ENCODE measurements at places on chromosomes 3 and 15. TPM values are rescaled to one million over a fixed set of nuclear protein-coding genes. Genes with fewer than 3 reads are reported as not detected.
A peak's percentile ranks its signal among the peaks of the same experiment; 100 is the strongest.

GRCh38 chr15:25712192-25712960 is 150.8 kb downstream of the ATP10A start:
- DNase-seq: no peak

GRCh38 chr3:197165890-197166289 is 132.5 kb downstream of the DLG1 start:
- DNase-seq: no peak

DNA sequence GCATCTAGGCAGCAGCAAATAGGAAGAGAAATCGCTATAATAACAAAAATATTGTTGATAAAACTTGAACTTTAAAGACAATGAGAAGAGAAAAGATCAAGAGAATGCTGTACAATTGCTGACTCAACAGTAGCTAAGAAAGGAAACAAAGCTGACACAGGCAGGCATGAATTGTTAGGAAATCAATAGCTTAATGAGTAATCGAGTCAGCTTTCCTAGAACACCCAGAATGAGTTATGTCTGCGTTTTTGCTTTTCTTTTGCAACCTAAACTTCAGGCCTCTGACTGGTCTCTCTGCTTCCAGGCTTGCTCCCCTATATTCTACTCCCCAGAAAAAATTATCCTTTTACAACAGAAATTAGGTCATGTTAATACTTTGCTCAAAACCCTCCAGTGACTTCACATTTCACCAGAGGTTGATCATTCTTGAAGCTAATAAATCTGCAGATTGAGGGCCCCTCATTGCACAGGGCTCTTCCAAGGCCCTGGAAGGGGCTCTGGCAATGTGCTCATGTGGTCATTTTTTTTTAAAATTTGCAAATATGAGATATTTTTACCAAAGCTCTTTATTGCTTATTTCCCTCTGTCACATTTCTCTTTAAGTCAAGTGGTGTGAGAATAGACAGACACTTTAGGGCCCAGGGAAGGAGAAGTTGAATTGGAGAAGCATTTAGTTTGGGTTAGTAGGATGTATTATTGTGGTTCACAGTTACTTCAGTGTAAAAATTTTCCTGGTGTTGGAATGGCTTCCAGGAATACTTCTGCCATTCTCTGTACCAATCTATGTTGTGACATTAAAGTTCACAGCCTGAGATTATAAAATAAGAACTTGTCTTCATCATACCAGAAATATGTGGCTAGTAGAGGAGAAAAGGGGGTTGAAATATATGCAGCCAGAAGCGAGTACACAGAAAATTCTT is 116.3 kb downstream of the TMCO5A start:
- DNase-seq: no peak

GRCh38 chr15:50145451-50145872 is 26.4 kb upstream of the ATP8B4 start:
- no peak for DNase-seq

- DNase-seq: peak; percentile 79
These were observed 28.0 kb upstream of the LACTB start for GRCh38 chr15:63093486-63094205.

DNA sequence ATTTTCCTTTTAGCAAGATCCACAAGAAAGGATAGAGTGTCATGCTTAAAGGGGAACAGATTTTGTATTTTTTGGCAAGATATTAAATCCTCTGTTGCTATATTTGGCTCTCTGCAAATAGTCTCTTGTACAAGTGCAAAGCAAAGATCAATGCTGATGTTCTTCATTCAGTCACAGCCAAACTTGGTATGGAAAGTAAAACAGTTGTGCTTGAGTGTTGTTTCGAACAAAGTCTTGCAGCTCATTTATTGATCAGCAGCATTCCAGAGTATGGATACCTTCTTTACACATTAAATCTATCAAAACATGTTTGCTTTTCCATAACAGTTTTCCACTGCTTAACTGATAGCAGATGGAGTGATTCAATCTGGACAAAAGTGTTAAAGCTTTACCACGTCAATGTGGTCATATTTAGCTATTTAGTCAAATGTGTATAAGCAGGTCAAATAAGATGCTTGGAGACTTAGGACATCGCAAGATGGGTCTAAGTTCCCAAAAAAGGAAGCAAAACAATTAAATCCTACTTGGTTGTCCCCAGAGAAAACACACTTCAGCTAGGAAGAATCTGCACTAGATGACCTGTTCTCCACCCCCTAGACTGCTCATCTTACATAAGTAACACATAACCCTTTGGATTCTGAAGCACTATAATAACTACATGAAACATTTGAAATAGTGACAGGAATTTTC is 52.4 kb downstream of the VGLL3 start:
- DNase-seq: no peak

GRCh38 chr3:160801386-160802118 is 45.5 kb downstream of the PPM1L start:
- peak; percentile 33 for DNase-seq

- no peak for DNase-seq
These were observed 112.9 kb downstream of the FHIT start for GRCh38 chr3:61138401-61138800.

DNA sequence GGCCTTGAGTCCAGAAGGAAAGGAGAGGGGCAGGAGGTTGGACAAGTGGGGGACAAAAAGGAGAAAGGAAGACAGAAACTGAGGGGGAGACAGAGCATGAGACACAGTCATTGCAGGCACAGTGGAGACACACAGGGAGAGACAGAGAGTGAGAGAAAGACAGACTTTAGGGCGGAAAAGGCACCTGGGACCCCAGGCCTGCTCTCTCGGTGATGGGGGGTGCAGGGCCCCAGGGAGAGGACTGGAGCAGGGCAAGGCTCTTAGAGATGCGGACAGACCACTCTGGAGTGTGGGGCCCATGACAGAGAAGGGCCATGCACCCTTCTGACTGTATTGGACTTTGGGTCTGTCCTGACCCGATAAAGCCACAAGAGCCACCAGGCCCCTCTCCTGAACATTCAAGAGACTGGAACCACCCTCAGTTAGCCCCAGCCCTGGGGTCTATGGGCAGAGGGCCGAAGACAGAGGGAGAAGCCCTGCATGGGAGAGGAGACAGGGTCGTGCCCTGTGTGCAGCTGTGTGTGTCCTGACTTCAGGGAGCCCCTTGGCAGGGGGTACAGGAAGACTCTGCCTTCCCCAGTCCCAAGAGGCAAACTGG is 12.5 kb downstream of the PLCD1 start:
- peak; percentile 22 for DNase-seq

- no peak for DNase-seq
These were observed 79.1 kb upstream of the CHMP2B start for GRCh38 chr3:87148020-87148419.

- peak; percentile 67 for DNase-seq
These were observed 14.9 kb upstream of the C3orf22 start for GRCh38 chr3:126573492-126574117.

GRCh38 chr15:77659350-77660321 is 26.9 kb upstream of the LINGO1 start:
- DNase-seq: peak; percentile 90

DNA sequence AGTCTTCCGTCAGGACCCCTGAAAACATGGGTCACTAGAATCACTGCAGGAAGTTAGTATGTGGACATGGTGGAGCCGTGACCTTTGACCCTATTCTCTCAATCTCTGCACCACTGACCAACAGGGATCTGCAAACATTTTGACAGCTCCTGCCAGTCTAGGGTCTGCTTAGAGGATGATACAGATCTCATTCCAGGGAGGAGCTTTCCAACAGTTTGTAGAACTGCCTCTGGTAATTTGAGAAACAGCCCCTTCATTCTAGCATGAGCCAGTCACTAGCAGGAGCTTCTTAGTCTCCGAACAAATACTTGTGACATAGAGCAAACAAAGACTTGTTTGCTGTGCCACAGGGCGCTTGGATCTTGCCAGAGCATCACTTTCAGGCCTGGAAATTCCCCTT is 270.3 kb upstream of the CFAP20DC start:
- no peak for DNase-seq

DNA sequence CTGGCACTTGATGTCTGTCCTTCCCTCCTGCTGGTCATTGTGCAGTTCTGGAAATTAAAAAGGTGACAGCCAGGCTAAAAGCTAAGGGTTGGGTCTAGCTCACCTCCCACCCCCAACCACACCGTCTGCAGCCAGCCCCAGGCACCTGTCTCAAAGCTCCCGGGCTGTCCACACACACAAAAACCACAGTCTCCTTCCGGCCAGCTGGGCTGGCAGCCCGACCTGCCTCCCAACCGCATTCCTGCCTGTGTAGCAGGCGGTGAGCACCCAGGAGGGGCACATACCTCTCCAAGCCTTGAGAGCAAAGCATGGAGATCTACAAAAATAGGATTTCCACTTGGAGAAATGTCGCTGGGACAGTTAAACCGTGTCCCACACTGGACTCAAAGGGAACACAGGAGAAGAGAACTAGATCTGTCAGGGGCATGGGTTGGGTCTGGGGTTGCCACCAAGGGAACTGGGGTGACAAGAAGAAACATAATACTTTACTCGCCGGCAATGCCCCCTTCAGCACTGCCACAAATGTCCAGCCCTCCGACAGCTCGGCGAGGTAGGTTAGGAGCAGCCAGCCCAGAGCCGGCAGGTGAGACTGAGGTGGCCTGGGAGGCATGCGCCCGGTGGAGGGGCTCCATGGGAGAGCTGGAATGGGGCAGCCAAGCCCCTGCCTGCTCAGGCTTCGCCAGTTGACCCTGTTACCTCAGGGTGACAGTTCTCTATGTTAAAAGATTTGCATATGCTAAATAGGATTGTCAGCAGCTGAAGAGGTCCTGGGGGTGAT is 52.2 kb downstream of the EXOG start:
- no peak for DNase-seq

DNA sequence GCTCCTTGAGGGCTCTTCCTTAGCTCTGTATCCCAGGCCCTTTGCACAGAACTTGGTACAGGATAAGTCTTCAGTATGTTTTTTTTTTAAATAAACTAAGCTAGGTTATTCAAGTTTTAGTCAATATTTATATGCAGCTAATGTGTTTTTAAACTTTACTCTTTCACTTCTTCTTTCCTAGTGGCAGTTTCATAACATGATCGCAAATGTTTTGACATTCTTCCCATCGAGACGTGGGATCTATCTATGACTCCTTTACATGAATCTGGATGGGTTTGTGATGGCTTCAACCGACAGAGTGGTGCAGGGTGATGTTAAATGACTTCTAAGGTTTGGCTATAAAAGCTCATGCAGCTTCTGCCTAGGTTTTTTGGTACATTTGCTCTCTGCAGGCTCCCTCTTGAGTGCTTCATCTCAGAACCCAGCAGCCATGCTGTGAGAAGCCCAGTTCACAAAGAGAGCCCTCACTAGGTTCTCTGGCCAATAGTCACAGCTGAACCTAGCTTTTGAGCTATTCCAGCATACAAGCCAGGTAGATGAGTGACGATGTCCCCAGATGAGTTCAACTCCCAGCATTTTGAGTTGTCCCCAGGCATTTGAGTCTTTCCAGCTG is 13.5 kb upstream of the MECOM start:
- DNase-seq: no peak

DNA sequence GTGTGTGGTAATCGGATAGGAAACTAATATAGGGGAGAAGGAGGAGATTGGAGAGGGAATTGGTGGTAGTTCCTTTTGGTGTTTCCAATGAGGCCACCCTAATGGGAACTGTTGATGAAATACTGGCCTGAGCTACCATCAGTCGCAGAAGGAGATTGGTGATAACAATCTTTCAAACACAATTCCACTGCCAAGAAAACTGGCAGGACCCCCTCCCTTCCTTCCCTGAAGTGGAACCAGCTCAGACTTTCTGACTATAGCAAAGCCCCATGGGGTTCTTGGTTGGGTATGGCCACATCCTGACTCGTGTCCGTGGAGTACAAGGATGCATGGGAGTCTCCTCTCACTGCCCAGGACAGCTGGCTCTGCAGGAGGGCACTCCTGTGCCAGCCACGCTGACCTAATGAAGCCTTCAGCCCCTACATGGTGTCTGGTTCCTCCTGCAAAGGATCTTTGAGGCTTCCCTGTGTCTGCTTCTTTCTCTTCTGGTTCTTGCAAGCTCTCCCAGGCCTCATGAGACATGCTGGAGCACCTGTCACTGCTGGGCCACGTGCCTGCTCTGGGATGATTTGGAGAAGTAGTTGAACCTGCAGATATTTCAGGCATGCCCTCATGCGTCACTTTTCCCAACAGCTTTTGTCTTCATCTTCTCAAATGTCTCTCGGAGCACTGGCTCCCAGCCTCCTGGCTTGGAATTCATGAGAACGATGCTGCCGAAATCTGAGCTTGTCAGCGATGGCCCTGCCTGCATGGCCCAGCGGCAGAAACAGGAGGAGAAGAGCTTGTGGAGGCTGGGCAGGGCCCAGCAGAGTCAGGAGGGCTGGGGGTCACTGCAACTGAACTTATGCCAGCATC is 90.0 kb upstream of the ADPGK start:
- no peak for DNase-seq

GRCh38 chr3:4835616-4836043 is 143.6 kb upstream of the BHLHE40 start:
- no peak for DNase-seq

GRCh38 chr3:188296761-188297612 is 143.0 kb downstream of the LPP start:
- no peak for DNase-seq

DNA sequence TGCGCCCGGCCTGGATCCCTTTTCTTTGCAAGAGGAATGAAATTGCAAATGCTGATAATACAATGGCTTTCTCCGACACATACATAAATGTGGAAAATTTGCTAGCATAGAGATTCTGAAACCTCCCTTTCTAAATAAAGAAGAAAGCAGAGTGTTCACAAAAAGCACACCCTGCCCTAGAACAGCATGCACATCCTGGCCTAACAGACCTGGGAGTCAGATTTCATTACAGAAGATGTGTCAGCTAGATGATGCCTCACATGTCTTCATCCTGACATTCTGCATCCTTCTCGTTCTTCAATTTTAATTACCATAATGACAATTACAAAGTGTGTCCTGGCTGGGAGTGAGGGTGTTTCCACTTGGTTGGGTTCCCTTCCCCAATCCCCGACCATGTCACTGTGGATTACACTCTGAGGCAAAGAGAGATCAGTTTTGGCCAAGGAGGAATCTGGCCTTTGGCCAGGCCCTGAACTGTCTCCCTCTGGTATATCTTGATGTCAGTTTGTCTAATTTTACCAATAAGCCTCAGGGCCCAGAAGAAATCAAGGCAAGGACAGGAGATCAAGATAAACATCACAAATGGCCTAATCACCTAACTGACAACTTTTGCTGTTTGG is 104.9 kb upstream of the SPATA12 start:
- no peak for DNase-seq

SLC9C1 gene
- 0.45 TPM for total RNA-seq

ARNT2 gene
- 4.9 TPM for total RNA-seq

RHOA gene
- 477 TPM for total RNA-seq

CPEB1 gene
- total RNA-seq: 0.58 TPM

VIPR1 gene
- 128 TPM for total RNA-seq

FBXL22 gene
- total RNA-seq: 5.4 TPM
